Activated T-cell treated with anti-CD3 and anti-CD28 coated beads, Interleukin-2, amount 50 U/mL, for 24 hours (primary cell): ENCODE measurements at places on chromosomes 7 and 10.
A peak's percentile ranks its signal among the peaks of the same experiment; 100 is the strongest.

DNA sequence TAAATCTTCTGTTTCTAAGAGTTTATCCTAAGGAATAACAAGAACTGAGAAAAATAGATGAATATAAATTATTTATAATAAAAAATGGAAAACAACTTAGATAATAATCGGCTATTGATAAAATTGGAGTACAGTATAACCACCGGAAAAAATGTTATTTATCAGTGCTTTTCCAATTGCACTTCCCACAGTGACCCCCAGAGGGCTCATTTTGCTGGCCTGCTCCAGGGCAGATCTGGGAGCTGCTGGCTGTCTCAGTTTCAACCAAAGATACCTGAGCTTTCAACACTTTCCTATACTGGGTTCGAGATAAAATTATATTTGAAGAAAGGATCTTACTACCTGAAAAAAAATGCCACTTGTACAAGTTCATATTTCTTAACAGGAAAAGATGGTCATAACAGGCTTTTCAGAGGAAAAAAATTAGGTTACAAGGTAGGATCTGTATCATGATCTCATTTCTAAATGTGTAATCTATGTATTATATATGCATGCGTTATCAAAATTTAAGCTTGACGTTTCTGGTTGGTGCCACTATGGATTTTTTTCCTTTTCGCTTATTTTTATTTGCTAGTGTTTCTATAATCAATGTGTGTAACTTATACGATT is 165.7 kb downstream of the NPSR1 start:
- peak; percentile 53 for DNase-seq

GRCh38 chr7:19113855-19114550 is 3.4 kb downstream of the TWIST1 start:
- no peak for DNase-seq

DNA sequence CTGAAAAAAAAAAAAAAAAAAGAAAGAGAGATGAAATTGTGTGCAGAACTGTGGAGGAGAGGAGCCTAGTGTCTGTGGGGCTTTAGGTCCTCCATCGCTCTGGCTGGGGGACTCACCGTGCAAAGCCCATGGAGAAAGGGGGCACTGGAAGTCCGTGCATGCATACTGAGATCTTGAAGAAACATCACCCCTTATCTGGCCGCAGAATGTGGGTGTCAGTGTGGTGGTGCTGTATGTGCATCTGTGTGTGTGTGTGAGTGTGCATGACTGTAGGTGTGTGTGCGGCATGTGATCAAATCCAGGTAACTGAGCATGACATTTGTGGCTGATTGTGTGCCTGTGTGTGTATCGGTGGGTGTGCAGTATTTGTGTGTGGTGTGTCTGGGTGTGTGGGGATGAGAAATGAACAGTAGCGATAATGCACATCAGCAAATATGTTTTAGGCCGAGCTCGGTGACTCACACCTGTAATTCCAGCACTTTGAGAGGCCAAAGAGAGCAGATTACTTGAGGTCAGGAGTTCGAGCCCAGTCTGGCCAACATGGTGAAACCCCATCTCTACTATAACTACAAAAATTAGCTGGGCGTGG is 8.8 kb upstream of the CLDN3 start:
- DNase-seq: no peak

- no peak for DNase-seq
Measured at GRCh38 chr7:20508109-20508508, 107.4 kb upstream of the ABCB5 start.

- DNase-seq: peak; percentile 54
Measured at GRCh38 chr10:88270871-88271713, 312.0 kb downstream of the RNLS start.

DNA sequence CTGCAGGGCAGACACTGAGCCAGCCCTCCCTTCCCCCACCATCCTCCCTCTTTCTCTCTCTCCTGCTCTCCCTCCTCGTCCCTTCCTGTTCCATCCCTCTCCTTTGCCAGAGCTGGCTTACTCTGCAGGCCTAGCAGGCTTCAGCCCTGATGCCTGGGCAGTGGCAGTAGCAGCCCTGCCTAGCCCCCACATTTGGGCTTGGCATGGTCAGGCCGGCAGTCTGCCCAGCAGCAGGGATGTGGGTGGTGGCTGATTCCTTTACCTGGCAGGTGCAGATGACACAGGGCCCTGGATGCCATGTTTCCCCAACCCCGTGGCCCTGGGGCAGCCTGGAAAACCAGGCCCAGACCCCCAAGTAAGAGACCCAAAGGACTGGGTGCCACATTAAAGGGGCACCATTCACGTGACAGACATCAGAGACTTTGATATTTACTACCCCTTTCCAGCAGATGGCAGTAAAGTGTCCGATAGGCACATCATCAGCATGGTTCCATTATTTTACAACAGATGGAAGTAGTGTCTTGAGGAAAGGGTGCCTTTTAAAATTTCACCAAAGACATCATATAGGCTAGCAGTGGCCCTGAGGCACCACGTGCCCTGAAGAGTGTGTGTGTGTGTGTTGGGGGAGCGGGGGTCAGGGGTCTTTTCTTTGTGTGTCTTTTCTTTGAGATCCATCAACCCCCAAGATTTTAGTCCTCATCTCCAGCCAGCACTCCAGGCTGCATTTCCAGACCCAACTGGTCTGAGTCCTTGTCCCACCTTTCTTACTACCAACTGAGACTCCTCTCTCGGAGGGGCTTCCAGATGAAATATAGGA is 5.9 kb downstream of the KCP start:
- DNase-seq: peak; percentile 42
